CD4-positive, alpha-beta T cell treated with Interleukin-21 for 1 hour (primary cell): ENCODE measurements at places on chromosomes 5 and 9.

DNA sequence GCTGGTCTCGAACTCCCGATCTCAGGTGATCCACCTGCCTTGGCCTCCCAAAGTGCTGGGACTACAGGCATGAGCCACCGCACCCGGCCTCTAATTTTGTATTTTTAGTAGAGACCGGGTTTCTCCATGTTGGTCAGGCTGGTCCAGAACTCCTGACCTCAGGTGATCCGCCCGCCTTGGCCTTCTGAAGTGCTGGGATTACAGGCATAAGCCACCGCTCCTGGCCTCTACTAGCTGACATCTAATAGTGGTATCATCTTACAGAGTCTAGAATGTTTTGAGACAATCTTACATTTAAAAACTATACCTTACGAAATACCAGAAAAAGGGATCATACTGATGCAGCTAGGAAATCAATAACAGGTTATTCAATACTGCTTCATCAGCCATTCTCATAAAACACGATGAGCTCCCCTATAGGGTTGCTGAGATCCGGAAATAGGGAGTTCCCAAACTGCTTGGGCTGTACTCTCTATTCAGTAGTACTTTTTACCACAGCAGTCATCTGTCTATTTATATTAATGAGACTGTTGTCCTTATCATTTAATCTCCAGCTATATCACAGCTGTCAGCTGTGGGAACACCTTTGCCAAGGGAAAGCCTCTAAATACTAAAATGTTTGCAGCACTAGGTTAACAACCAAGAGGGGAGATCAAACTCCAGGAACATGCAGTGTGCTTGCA, 8.1 kb upstream of the UBE2D2 start:
- DNase-seq: no peak

DNA sequence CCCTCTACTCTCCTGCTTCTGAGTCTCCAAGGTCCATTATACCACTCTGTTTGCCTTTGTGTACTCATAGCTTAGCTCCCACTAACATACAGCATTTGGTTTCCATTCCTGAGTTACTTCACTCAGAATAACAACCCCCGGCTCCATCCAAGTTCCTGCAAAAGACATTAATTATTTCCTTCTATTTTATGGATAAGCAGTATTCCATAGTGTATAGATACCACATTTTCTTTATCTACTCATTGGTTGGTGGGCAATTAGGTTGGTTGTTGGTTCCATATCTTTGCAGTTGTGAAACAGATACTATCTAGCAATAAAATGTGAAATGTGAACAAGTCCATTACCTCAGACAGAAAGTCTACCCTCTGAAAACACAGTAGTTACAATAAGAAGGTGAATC, 110.3 kb downstream of the DOCK8 start:
- DNase-seq: no peak

GRCh38 chr9:123268199-123268464, 254 bp downstream of the STRBP start:
- DNase-seq: no peak

GRCh38 chr9:20236676-20237075, 385.6 kb downstream of the MLLT3 start:
- DNase-seq: no peak

- DNase-seq: no peak
These were observed 55.8 kb upstream of the ZFAND5 start for GRCh38 chr9:72420783-72421182.

DNA sequence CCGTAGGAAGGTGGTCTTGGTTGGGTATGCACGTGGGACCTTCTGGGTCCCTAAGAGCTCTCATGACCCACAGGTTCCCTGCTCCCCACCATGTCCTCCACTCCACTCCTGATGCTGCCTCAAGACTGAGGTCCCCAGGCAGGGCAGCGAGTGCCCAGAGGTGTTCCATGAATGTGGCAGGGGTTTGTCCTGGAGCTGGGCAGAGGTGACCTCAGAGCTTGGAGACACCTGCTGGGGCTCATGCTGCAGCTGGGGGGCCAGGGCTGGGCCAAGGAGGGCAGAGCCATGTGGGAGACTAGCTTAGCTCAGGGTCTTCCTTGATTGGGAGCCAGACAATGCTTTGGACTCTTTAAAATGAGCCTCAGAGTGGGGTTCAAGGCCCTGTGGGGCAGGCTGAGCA, 74.0 kb upstream of the PITX1 start:
- DNase-seq: no peak

- no peak for DNase-seq
These were observed 50.1 kb downstream of the HMCN2 start for GRCh38 chr9:130315446-130316226.

DNA sequence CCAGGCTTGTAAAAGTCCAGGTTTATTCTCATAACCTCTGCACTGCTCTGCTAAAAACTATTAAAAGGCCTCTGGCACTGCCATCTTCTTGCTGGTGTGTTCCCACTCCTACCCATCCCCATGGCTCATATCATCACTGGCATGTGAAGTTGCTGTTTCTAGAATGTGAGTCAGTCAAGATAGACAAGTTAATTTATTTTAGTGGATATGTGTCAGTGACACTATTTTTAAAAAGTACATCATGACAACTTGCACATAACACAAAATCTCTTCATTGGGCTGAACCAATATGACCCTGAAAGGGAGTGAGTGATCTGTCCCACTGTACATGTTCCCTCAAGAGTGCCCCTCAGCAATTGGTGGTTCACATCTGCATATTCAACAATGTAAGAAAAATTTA, 299.7 kb downstream of the NFIB start:
- DNase-seq: no peak

DNA sequence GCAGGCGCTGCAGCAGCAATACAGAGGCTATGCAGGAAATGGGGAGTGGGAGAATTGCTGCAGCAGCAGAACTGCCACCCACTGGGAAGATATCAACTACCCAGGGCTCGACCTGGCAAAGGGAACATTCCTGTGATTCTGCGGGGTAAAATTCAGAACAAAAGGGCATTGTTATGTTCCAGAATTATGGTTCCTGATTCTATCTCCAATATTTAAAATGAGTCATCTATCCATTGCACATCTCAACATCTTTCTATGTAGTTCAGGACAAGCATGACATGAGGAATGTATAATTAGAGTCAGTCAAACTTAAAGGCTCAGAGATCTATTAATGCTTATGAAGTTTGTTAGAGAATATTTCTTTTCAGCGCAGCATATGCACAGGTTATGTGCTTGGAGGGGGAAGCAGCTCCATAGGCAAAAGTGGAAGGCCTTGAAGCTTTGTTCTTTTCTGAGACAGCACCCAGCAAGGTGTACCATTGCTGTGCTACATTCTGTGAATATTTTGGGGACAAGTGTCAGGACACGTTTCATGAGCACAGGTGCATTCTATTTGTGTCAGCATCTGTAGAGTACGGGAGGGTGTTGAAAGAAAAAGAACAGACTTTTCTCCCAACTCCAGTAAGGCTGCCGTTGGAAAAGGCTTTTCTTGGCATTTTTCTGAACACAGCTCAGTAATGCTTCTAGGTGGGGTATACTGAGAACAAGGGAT, 395.6 kb upstream of the MPDZ start:
- DNase-seq: no peak

DNA sequence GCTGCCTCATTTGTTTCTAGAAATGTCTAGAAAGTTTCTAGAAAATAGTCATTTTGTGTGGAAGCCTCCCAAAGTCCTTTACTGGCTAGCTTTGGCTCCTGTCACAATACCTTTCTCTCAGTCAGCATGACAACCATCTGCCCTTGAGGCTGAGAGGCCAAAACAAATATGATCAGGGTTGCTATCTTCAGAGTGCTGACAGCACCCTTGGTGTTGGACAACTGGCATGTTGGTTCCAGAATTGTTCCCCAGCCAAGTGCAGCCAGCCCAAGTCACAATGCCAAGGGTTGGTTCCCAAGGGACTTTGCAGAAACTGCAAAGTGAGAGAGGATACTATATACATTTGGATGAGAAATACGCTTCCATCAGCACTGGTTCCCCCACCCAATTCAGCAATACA, 140.9 kb upstream of the GAS1 start:
- DNase-seq: no peak

DNA sequence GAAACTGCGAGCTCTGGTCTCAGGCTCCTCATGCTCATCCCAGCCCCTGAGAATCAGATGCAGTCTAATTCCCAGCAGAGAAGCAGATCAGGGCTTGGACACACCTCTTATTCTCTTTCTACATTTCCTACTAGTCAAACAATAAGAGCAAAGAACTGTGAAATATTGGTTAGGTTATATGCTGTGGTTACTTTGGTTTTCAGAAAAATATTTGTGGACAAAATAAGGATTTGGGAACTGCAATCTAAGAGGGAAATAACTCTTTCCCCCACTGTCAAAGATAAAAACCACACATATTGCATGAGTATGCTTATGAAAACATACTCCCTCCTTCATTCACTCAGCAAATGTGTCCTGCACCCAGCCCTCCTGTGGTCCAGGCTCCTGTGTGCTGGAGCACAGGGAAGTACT, 164.5 kb upstream of the S1PR3 start:
- DNase-seq: no peak

GRCh38 chr9:121344184-121344583, 25.9 kb downstream of the STOM start:
- no peak for DNase-seq

GRCh38 chr9:133170716-133171115, 7.0 kb upstream of the GBGT1 start:
- DNase-seq: no peak

GRCh38 chr9:113966394-113966793, 90.3 kb downstream of the ZNF618 start:
- DNase-seq: no peak

DNA sequence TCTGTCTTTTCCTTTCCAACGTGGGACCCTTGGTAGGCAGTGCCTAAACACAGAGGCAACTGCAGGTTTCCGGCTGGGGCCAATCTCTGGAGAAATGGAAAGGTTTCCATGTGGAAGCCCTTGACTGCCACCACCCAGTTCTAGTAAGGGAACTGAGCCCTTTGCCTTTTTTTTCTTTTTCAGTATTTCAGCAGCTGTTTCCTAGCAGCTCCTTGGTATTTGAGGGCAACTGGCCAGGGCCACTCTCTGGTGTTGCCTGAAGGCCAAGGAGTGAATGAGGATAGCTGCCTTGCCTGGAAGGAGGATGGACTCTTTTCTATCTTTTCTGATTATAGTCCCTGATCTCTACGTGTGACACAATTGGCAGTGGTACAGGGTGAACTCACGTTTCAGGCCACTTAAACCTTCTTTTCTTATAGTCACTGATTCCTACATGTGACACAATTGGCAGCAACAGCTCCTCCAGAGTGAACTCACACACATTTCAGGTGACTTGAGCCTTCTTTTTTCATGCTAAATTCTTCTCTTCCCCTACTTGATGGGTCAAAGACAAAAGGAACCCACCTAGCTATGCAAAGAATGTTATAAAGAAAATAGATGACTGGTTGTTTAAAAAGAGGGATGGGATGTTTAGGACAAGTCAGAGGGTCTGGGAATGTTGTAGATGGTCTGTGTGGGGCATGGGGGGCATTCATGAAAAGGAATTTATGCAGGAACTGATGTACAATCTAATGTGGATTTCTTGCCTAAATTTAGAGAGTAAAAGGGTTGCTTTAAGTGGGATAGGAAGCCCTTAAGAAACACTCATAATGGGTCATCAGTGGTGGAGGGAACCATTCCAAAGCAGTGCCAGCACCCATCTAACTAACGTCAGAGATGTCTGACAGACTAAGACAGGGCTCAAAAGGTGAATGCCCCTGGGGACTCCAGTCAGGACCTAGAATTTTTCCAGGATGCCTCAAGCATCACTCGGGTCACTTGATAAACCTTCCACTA, 190.1 kb downstream of the TMEM232 start:
- no peak for DNase-seq

DNA sequence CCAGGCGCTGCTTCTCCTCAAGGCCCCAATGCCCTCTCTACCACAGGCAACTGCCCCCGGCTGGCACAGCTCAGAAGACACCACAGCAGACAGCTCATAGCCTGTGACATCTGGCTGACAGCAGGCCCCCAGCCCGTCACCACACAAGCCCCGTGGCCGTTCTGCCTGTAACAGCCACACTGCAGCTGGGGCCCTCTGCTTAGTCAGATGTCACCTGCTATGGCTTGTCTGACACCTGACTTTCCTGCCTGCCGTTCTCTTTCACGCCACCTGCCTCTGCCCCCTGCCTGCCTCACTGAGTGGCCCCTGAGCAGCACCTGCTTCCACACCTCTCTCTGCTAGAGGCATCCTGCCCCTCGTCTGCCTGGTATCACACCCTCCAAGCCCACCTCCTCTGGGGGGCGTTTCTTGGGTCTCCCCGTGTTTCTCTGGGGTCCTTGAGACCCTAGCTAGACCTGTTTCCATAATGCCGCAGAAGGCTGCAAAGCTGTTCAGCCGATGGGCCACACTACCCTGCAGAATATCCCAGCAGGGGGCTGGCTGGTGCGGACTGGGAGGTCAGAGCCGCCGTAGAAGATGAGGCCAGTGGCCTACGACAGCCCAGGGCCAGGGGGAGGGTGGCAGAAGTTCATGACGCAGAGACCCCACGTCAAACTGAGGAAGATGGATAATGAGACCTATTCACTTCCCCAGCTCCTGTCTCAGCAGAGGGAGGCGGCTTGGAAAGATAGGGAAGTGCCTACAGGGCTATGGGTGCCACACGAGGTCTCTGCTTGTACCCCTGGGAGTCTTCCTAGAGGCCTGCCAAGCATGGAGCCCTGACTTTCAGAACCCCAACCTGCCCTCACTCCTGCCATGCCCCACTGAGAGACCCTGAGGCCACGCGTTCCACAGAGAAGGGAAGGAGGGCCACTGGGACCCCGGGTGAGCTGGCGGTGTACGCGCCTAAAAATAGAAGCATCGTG, 95.1 kb downstream of the ZNF354C start:
- DNase-seq: no peak

GRCh38 chr9:131727184-131727759, 12.6 kb downstream of the RAPGEF1 start:
- no peak for DNase-seq

DNA sequence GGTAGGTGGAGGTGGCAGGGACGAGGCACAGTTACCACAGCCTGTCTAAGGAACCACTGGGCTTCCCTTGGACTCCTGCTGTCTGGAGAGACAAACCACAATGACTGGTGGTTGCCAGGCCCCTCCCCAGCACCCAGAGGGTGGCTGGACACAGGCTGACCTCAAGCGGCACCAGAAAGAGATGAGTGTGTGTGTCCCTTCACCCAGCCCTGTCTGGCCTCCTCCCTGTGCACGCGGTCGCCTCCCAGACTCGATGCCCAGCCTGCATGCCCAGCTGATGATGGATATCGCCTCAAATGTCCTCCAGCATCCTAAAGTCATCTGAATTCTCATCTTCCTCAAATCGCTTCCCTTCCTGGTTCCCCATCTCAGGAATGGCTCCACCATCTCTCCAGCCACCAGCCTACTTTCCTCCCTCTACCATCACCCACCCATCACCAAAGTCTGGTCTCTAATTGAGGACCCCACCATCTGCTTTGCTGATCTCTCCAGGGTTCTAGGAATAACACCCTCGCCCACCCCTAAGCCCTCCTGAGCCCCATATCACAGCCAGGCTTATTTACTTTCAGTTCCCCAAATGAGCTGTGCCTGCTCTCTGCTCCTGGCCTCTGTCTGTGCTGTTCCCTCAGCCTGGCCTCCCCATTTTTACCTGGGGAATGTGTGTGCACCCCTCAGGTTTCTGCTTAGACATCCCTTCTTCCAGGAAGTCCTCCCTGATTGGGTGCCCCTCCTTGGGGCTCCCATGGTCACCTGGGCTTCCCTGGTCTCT, 52.5 kb upstream of the GGTA1 start:
- DNase-seq: no peak

GRCh38 chr9:100671898-100672297, 94.0 kb downstream of the CAVIN4 start:
- DNase-seq: no peak

- DNase-seq: no peak
These were observed 580.8 kb downstream of the ACTL7B start for GRCh38 chr9:108274971-108275370.

GRCh38 chr5:170522211-170523141, 18.7 kb downstream of the KCNIP1 start:
- DNase-seq: no peak
